ENCODE measurements at places on chromosomes 3 and 15.

GRCh38 chr3:175737646-175738572, 878.8 kb downstream of the NAALADL2 start:
- peak; percentile 26 for DNase-seq

DNA sequence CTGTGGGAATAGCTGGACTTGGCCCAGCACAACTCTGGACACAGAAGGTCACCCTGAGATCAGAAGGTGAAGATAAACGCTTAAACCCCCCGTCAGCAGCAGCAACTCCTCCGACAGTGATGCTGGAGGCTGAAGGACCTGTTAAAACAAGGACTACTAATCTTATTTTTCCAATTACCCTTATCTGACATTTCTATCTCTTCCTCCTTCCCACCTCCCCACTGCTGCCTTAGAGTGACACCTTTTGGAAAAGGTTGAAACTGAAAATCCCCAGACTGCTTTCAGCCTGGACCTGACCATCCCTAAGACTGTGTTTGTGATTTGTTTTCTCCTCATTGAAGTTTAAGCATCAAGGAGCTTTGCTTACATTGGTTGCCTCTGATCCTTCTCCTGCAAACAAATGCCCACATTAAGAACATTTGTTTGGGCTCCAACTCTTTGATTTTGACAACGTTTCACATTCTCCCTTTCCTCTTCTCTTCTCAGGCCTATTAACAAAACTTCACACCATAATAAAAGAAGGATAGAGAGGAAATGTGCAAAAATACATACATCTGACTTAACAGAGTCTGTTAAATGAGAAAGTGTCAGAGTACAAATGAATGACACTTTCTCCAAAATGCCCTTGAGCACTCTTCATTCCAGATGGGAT, 410.6 kb upstream of the WNT5A start:
- no peak for DNase-seq

- no peak for DNase-seq
Observed at GRCh38 chr15:39565851-39566250, 15.0 kb upstream of the THBS1 start.

DNA sequence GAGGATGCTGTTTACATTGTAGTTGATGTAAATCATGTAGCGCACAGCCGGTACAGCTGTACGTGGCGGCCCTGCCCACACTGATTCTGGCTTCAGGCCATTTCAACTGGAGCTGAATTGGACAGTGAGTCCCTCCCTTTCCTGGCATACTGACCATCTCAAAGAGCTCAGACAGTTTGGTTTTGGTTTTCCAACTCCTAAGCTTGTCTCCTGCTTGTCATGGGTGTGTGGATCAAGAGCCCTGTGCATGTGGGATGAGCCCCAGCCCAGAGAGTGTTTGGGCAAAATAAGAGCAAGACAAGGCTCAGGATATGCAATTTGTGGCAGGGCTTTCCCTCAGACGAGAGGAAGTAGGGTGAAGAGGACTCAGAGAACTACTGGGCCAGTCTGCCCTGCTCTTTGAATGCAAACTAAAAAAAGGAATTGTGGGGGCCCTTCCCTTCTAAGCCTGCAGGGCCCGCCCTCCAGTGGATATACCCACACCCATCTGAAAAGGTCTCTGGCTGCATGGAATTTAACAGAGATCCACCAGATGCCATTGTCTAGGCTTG, 13.3 kb downstream of the ITGA11 start:
- peak; percentile 79 for DNase-seq

DNA sequence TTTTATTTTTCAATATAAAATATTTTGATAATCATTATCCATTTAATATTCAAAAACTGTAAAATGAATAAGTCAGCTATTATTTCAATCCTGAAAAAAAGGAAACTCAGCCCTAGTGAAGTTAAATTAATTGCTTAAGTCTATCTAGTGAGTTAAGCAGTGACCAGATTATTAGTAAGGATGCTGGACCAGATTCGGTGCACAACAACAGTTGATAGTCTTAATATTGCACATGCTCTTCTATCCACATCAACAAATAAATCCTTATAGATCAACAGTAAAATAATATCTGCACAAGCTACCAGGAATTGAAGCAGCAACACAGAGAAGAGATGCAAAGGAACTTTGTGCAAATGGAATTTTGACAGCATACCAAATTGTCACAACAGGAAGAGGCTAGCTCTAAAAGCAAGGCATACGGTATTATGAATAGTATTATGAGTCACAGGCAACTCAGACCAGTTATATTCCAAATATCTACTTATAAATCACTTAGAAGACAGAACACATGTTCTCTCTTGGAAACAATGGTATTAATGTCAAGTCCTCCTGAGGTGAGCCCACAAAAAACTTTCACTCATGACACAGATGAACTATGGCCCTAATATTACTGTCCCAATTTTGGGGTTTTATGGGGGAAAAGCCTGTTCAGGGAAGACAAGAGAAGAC, 24.9 kb downstream of the VPS13C start:
- DNase-seq, result peak; percentile 80

- peak; percentile 14 for DNase-seq
Observed at GRCh38 chr3:66985336-66985920, 12.7 kb upstream of the KBTBD8 start.

- no peak for DNase-seq
Observed at GRCh38 chr3:27315003-27315402, 54.2 kb downstream of the NEK10 start.

- no peak for DNase-seq
Observed at GRCh38 chr3:159816512-159816911, 172.1 kb upstream of the IL12A start.

DNA sequence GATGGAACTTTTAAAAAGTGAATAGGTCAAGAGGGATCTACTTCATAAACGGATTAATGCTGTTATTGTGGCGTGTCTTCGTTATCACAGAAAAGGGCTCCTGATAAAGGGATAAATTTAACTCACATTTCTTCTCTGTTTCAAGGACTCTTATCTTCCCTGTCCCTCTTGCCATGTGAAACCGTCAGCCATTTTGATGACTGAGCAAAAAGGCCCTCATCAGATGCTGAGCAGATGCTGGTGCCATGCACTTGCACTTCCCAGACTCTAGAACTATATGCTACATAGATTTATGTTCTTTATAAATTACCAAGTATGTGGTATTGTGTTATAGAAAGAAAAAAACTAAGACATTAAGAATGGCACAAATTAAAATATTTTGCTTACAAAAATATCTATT, 1011.8 kb upstream of the GBE1 start:
- no peak for DNase-seq

GRCh38 chr3:122623031-122623829, 45.8 kb downstream of the PARP15 start:
- DNase-seq, result no peak

GRCh38 chr3:188341501-188341900, 187.5 kb downstream of the LPP start:
- no peak for DNase-seq

DNA sequence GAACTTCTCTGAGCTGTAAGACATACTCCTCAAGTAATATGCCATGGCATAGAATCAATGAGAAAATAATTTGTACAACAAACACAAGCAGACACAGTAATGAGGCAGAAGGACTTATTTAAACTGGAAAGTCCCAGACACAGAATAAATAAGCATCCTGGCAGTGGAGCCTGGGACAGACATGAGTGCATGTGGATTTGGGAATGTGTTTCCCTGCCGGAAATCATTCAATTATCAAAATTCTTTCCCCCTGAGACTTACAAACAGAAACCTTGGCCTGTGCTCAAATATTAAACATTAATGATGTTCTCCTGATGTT, 520.1 kb downstream of the ROBO1 start:
- DNase-seq, result peak; percentile 53

- peak; percentile 33 for DNase-seq
Observed at GRCh38 chr3:151327571-151328198, 1.7 kb downstream of the P2RY13 start.

DNA sequence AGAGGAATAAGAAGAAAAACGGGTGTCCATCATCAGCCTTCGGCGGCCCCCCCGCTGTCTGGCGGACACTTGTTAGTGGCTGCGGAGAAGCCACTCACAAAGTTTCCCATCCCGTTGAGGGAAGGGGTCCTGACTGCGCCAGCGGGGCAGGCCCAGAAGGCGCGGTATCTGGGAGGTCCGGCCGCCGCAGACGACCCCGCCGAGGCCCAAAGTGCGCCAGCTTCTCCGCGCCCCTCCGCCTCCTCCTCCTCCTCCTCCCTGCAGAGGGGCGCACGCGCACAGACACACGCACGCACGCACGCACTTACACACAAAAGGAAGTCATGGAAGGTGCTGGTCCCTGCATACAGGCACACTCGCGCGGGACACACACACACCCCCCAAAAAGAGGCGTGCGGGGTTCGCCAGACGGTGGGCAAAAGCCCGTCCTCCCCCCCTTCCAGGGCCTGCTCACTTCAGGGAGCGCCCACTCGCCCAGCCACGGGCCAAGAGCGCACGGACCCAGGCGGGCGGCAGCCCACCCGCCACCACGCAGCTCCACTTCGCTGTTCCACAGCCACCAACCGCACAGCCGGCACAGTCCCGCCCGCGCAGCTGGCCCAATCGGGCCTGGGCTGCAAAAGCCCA, 18.0 kb downstream of the ZNF148 start:
- DNase-seq, result peak; percentile 44

GRCh38 chr3:134918441-134918840, 123.4 kb downstream of the EPHB1 start:
- no peak for DNase-seq

- peak; percentile 87 for DNase-seq
Observed at GRCh38 chr15:82894971-82895520, 57.5 kb downstream of the HOMER2 start.

DNA sequence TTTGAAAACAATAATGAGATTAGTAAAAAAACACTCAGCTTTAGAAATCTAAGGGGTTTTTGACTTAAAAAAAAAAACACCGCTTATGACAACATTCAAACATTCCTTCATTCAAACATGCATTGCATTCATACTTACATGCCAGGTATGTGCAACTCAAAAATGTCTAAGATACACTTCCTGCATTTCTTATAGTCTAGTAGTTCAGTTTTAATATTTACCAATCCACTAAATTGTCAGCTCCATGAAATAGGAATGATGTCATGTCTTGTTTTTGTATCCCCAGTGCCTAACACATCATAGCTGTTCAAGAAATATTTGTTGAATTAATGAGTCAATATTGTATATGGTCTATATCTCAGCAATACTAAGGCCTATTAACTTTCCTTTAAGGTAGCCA, 51.7 kb downstream of the EIF4E3 start:
- DNase-seq, result peak; percentile 42

DNA sequence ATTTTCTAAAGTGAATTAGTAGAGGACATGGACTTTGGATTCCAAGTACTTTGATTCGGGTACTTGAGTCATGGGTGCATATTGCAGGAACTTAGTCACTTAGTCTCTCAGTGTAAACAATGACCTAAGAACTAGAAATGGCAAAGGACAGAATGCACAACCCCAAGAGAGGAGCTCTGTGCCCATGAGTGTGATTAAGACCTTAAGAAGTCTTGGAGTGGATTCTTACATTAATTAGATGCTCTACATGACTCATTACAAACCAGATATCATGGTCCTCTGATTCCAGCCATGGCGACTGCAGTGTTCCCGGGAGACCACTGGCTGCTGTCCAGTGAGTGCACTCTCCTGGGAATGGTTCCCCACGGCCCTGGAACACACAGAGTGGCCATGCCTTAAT, 251.5 kb downstream of the GABRG3 start:
- peak; percentile 84 for DNase-seq

- no peak for DNase-seq
Observed at GRCh38 chr3:188323067-188323842, 169.3 kb downstream of the LPP start.

GRCh38 chr3:190360228-190360627, 27.7 kb upstream of the CLDN16 start:
- no peak for DNase-seq

DNA sequence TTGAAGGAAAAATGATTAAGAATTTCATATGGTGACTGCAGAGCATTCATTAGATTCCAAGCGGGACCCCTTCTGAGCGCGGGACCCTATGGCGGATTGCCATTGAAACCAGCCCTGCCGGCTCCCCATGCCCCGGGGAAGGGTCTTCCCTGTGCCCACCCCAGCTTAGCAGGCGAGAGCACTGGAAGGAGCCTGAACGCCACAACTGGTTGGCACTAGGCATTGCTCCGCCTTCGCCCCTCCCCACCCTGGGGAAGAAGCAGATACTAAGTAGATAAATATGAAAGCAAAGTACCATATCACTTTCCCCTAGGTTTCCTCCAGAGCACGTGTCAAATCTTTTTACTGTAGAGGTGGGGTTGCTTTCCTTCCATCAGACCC, 70.7 kb downstream of the CYP19A1 start:
- no peak for DNase-seq

Measured in AG10803 (cell line).